ENCODE measurements at places on chromosomes 2 and 18. TPM values are rescaled to one million over a fixed set of nuclear protein-coding genes. Genes with fewer than 3 reads are reported as not detected.
A peak's percentile ranks its signal among the peaks of the same experiment; 100 is the strongest.

DNA sequence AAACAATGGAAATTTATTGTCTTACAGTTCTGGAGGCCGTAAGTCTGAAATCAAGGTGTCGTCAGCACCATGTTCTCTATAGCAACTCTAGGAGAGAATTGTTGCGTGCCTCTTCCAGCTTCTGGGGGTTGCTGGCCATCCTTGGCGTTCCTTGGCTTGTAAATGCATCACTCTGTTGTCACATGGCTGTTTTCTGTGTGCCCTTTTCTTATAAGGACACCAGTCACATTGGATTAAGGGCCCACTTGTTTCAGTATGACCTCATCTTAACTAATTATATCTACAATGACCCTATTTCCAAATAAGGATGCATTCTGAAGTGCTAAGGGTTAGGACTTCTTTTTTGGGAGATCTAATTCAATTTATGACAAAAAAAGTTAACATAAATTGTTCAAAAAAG is 1.4 kb upstream of the PLEK start:
- no peak for DNase-seq
- H3K36me3 ChIP-seq: no peaks in the 10 kb centered on the region
- peaks cover 8% of the 10 kb centered on the region for H3K27me3 ChIP-seq
- H3K4me3 ChIP-seq: no peak overlapping the region
- H3K4me1 ChIP-seq: no peaks in the 10 kb centered on the region

GRCh38 chr2:169828141-169828811 is 1.0 kb downstream of the UBR3 start:
- no peak overlapping the region for H3K27ac ChIP-seq
- no peaks in the 10 kb centered on the region for H3K36me3 ChIP-seq
- H3K27me3 ChIP-seq: peaks cover 6% of the 10 kb centered on the region
- DNase-seq: peak; percentile 60

C1QL2 gene
- total RNA-seq: not detected

TRAF3IP1 gene
- total RNA-seq: 11.2 TPM

ESCO1 gene
- 48.8 TPM for total RNA-seq
